ENCODE measurements at places on chromosomes 2 and 18. TPM values are rescaled to one million over a fixed set of nuclear protein-coding genes. Genes with fewer than 3 reads are reported as not detected.
A peak's percentile ranks its signal among the peaks of the same experiment; 100 is the strongest.

GRCh38 chr18:50729376-50729775 is 90.4 kb downstream of the MRO start:
- no peak overlapping the region for H3K27ac ChIP-seq
- H3K27me3 ChIP-seq, result no peaks in the 10 kb centered on the region
- H3K4me1 ChIP-seq, result no peaks in the 10 kb centered on the region

DNA sequence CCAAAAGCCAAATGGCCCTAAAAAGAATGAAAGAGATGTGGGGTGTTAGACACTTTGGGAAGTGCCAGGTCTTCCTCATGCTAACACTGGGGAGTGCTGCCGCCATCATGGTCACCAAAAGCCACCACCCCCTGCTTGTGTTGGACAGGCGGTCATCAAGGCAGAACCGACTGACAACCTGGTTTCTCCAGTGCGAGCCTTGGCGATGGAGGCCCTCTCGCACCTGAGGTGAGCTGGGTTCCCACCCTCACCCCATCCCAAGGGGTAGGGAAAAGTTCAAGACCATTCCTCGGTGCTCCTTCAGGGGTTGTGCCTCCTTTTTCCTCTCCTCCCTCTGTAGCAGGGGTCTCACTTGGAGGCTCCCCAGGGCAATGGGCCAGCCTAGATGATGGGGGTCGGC is 33.6 kb downstream of the MROH2A start:
- H3K4me1 ChIP-seq, result no peaks in the 10 kb centered on the region
- DNase-seq, result no peak
- no peak overlapping the region for H3K27ac ChIP-seq
- no peaks in the 10 kb centered on the region for H3K36me3 ChIP-seq
- H3K4me3 ChIP-seq, result no peak overlapping the region

GRCh38 chr2:30511122-30512083 is 64.4 kb downstream of the LCLAT1 start:
- H3K4me1 ChIP-seq, result no peaks in the 10 kb centered on the region
- no peak overlapping the region for H3K4me3 ChIP-seq
- DNase-seq, result no peak
- no peaks in the 10 kb centered on the region for H3K36me3 ChIP-seq
- no peaks in the 10 kb centered on the region for H3K27me3 ChIP-seq

GRCh38 chr2:60602388-60602787 is 48.9 kb upstream of the BCL11A start:
- no peaks in the 10 kb centered on the region for H3K36me3 ChIP-seq
- no peak for DNase-seq
- H3K27ac ChIP-seq, result no peak overlapping the region
- no peaks in the 10 kb centered on the region for H3K4me1 ChIP-seq
- no peaks in the 10 kb centered on the region for H3K27me3 ChIP-seq
- no peak overlapping the region for H3K4me3 ChIP-seq

GRCh38 chr2:225017713-225018112 is 24.6 kb downstream of the DOCK10 start:
- H3K27ac ChIP-seq, result no peak overlapping the region
- no peak for DNase-seq
- H3K4me1 ChIP-seq, result peaks cover 21% of the 10 kb centered on the region
- H3K27me3 ChIP-seq, result no peaks in the 10 kb centered on the region
- H3K36me3 ChIP-seq, result peaks cover 6% of the 10 kb centered on the region
- no peak overlapping the region for H3K4me3 ChIP-seq

DNA sequence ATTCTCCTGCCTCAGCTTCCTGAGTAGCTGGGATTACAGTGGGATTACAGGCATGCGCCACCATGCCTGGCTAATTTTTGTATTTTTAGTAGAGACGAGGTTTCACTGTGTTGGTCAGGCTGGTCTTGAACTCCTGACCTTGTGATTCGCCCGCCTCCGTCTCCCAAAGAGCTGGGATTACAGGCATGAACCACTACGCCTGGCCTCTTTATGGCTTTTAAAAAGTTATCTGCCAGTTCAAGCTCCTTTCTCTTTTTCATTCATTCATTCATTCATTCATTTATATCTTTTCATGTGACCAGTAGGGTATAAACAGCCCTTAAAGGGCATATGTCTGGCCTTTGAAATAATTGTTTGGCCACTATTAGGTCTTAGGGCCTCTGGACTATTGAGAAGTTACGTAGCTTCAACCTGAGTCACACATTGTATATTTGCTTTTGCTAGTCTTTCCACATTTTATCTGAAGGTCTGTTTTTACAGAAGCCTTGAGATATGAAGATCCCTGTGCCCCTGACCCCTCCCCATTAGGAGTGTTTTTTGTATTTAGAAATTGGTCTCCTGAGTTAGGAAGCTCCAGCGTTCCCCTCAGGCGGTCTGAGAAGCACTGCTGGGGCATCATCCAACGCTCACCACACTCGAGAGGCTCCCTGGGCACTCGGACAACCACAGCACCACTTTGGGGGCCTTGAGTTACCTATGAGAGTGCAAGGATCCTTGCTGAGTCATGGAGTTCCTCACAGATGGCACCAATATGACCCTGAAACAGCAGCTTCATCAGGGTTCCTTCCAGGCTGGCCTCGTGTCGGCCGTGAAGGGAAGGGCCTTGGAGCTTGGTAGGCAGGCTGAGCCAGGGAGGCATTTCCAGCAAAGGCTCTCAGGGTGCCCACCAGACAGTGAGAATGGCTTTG is 21.8 kb downstream of the FZD5 start:
- H3K36me3 ChIP-seq, result peaks cover 24% of the 10 kb centered on the region
- H3K27ac ChIP-seq, result no peak overlapping the region

GRCh38 chr18:24985586-24985985 is 366.4 kb downstream of the ZNF521 start:
- no peak overlapping the region for H3K4me3 ChIP-seq
- H3K27ac ChIP-seq, result no peak overlapping the region
- no peak for DNase-seq
- no peaks in the 10 kb centered on the region for H3K27me3 ChIP-seq
- H3K36me3 ChIP-seq, result no peaks in the 10 kb centered on the region
- H3K4me1 ChIP-seq, result no peaks in the 10 kb centered on the region

DNA sequence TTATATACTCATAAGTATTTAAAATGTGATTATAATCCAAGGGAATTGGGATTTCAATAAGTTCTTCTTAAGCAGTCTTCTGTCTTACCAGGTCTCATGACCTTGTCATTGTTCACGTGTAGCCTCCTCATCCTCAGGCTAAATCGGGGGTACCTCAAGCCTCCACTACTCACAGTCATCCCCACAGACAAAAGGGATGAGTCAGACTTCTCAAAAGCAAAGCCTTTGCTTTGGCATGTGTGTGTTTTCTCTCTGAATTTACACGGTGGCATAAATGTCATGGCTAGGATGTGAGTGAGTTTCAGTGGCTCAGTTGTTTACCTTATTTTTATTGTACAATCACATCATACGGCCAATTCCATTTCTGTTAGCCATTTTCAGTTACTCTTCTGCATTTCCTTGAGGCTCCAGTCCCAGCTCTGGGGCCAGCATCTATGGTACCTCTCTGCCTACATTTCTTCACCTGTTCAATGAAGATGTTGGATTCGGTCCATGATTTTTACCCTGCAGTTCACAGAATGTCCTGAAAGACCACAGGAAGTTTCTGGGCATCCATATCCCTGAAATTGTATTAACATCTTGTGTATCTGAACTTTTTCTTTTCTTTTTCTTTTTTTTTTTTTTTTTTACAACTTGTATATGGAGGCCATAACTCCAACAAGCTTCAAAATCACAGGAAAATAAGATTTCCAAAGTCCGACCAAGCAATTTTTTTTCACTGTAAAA is 195.3 kb downstream of the FHOD3 start:
- no peaks in the 10 kb centered on the region for H3K27me3 ChIP-seq
- H3K36me3 ChIP-seq, result no peaks in the 10 kb centered on the region
- no peak overlapping the region for H3K4me3 ChIP-seq
- no peaks in the 10 kb centered on the region for H3K4me1 ChIP-seq

DNA sequence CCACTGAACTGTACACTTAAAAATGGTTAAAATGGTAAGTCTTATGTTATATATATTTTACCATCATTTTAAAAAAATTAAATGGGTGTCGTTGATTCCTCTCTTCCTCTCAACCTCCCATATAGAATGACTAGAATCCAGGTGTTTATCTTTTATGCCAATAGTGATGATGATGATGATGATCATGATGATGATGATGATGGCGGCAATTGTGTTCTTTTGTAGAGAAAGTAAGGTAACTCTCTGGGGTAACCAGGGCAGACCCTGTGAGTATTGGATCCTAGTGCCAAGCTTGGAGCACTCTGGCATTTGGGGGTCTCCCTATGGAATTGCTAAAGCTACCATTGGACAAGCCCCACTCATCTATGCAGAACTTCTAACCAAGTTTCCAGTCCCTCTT is 113.6 kb downstream of the GLI2 start:
- no peak overlapping the region for H3K4me3 ChIP-seq
- H3K36me3 ChIP-seq, result no peaks in the 10 kb centered on the region
- no peak overlapping the region for H3K27ac ChIP-seq

- DNase-seq, result no peak
- no peaks in the 10 kb centered on the region for H3K4me1 ChIP-seq
- H3K27me3 ChIP-seq, result no peaks in the 10 kb centered on the region
- no peak overlapping the region for H3K4me3 ChIP-seq
- no peaks in the 10 kb centered on the region for H3K36me3 ChIP-seq
- H3K27ac ChIP-seq, result no peak overlapping the region
Measured at GRCh38 chr2:196959734-196960338, 33.3 kb upstream of the PGAP1 start.

DNA sequence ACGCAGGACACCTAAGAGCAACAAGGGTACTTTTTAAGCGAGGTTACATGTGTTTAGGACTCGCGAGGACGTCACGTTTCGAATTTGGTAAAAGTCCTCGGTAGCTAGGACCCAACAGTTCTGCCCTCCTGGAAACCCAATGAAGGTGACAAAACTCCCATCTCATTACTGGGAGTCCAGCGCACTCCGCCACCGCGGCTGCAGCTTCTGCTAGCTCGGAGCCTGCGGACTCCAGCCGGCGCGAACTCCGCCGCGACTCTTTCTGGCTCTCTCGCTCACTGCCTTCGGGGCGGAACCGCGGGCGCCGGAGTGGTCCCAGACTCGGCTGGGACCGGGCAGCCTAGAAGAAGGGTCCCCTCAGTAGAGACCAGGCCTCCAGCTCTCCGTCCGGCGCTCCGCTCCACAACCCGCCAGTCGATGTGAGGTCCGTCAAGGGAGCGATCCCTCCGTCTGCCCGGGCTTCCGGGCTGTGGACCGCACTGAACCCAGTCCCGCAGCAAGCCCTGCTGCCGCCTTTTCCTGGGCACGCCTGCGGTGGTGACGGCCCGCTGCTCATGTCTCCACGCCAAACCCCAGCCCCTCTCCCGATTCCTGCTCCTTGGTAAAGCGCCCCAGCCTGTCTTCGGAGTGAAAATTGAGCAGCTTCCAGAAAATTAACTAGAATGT is 3.0 kb upstream of the OSR1 start:
- H3K4me3 ChIP-seq, result peak overlapping the region; percentile 71
- DNase-seq, result no peak
- no peaks in the 10 kb centered on the region for H3K36me3 ChIP-seq
- peaks cover 50% of the 10 kb centered on the region for H3K27me3 ChIP-seq
- H3K4me1 ChIP-seq, result peaks cover 54% of the 10 kb centered on the region

DNA sequence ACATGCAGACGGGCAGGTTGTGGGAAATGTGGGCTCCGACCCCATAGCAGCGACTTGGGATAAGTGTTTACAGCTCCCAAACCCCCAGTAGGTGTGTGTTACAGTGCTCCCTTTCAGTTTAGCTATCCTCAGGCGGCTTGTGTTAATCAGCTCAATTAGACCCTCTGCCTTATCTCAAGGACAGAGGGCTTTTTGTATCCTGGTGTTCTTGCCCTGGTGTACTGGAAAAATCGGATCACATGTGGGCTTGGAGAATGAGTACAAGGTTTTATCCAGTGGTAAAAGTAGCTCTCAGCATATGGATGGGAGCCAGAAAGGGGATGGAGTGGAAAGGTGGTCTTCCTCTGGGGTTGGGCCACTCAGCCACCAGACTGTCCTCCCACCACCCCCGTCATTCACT is 264.7 kb upstream of the SYT4 start:
- H3K36me3 ChIP-seq, result no peaks in the 10 kb centered on the region
- H3K27me3 ChIP-seq, result no peaks in the 10 kb centered on the region
- no peak overlapping the region for H3K4me3 ChIP-seq
- no peak overlapping the region for H3K27ac ChIP-seq

DNA sequence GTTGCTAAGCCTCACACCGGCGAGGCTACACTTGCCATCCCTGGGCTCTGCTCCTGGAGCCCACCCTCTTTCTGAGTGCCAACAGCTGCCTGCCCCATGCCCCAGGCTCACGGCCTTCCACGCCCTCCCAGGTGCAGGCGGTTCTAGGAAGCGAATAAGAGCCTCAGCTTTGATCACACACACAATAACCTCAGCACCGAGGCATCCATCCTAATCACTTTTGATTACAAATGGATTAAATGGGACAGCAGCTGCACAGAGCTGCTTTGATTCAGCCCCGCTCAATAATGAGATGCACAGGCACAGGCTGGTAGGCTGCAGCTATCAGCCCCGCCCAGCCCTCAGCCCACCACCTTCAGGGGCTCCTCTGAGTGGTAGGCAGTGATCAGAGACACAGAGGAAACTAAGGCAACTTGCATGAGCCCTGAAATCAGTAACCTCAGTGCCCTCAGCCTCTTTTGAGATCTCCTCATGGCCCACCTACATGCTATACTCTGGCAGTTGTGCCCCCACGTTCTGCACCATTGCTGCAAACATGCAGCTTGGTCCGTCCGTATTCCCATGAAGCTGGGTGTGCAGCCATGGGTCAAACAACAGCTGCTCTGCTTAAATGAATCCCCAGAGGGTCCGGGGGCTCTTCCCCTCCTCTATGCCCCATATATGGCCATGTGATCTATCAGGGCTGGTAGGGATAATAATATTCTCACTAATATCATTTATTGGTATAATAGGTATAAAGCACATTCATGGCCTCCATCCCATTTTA is 171.4 kb downstream of the SETBP1 start:
- no peak overlapping the region for H3K27ac ChIP-seq
- no peak overlapping the region for H3K4me3 ChIP-seq
- H3K36me3 ChIP-seq, result no peaks in the 10 kb centered on the region
- DNase-seq, result no peak

DNA sequence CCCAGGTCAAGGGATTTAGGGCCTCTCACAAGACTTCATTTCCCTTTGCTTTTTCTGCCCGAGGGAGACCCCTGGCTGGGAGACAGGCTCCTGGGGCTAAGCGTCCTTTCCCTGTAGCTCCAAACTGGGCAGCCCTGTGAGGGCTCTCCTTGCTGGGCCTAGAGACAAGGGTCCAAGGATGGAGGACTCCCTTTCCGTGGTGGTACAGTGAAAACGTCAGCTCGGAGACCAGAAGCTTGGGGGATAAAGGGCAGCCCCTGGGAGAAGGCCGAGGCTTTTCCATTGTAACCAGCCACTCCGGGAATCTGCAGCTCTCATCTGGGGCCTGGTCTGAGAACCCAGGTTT is 2.3 kb downstream of the SIX2 start:
- no peak for DNase-seq
- H3K36me3 ChIP-seq, result no peaks in the 10 kb centered on the region
- peaks cover 93% of the 10 kb centered on the region for H3K27me3 ChIP-seq
- no peak overlapping the region for H3K4me3 ChIP-seq
- H3K27ac ChIP-seq, result no peak overlapping the region
- H3K4me1 ChIP-seq, result peaks cover 36% of the 10 kb centered on the region

ALPI gene
- not detected for total RNA-seq

FAM228A gene
- 0.20 TPM for total RNA-seq

FAM237A gene
- not detected for total RNA-seq

TSPYL6 gene
- total RNA-seq, result not detected

STK36 gene
- 12.7 TPM for total RNA-seq

SCN1A gene
- total RNA-seq, result not detected
